ENCODE measurements at places on chromosomes 11 and 22.

- no peak for DNase-seq
These were observed 20.1 kb downstream of the ZBTB16 start for GRCh38 chr11:114079511-114080065.

DNA sequence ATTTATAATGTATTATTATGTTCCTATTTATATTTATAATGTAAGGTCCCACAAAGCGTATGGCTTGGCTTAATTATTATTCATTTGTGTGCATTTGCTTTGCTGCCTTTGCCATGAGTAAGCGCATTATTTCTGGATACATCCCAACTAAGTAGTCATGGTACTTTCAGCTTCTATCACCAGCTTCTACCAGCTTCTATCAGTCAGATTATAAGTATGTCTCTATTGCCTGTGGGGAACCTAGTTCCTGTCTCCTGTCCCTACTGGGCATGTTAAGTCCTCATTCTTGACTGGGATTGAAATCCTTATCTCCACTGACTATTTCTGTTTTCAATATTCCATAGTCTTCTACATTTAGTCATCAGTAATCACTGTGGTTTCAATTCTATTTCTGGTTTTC is 33.5 kb upstream of the OR10W1 start:
- peak; percentile 75 for DNase-seq

GRCh38 chr11:15911377-15912044 is 444.8 kb downstream of the SOX6 start:
- DNase-seq = no peak

DNA sequence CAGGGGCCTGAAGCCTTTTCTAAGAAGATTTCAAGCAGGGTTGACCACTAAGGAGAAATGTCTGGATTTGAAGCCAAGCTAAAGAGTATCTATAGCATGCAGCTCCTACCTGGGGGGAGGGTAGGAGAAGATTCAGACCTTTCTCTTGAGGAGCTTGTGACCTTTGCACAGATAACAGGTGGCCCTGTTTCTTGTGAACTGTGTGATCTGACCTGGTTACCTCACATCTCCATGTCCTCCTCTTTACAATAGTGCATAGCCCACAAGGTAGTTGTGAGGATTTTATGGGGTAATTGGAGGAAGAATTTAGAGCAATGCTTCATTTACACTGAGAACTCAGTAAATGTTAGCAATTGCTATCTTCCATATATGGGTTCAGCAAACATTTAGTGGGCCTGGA is 310.1 kb downstream of the TMEM135 start:
- DNase-seq = no peak

GRCh38 chr22:38798496-38798895 is 4.6 kb upstream of the DNAL4 start:
- no peak for DNase-seq

- DNase-seq = no peak
These were observed 77.5 kb downstream of the PPFIBP2 start for GRCh38 chr11:7591107-7591894.

- no peak for DNase-seq
These were observed 136.8 kb downstream of the PKNOX2 start for GRCh38 chr11:125301346-125301745.

- no peak for DNase-seq
These were observed 14.8 kb downstream of the ARFGAP2 start for GRCh38 chr11:47161890-47162289.

GRCh38 chr22:36562261-36562835 is 33.4 kb upstream of the EIF3D start:
- peak; percentile 35 for DNase-seq

DNA sequence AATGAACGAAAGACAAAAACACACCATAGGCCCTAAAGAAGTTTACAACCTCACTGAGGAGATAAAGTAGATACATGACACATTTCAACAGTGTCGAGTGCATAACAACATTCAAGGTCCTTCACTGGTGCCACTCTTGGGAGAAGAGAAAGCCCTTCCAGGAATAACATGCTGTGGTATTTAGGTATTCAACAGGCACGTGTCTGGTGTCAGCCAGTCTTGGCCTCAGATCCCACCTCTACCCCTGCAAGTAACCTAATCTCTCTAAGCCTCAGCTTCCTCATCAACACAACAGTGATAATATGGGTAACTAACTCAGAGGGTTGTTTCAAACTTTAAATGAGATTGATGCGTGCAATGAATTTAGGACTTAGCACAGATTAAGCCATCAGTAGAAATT is 235.0 kb upstream of the ZC3H12C start:
- no peak for DNase-seq

DNA sequence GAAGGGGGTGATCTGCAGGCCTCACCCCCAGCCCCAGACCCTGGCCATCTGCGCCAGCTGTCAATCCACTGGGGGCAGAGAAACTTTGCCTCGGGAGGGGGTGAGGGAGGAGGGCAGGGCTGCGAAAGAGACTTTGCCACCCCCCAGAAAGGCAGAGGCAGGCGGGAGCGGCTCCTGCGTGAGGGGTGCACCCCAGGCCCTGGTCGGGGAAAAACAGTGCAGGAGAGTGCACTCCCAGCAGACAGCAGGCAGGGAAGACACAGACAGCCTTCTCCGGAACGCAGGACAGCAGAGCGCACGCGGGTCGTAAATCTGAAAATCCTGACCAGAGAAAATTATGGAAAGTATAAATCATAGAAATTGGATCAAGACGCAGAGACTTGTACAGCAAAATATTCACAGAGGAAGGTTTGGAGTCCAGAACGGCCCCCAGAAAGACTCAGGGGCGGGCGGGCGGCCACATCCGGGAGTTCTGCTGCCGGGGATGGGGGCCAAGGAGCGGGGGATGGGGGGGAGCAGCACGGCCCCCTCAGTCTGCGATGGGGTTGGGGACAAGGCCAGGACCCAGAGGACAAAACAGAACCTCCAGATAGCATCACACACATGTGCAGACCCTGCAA is 8.0 kb upstream of the MRPL23 start:
- no peak for DNase-seq

DNA sequence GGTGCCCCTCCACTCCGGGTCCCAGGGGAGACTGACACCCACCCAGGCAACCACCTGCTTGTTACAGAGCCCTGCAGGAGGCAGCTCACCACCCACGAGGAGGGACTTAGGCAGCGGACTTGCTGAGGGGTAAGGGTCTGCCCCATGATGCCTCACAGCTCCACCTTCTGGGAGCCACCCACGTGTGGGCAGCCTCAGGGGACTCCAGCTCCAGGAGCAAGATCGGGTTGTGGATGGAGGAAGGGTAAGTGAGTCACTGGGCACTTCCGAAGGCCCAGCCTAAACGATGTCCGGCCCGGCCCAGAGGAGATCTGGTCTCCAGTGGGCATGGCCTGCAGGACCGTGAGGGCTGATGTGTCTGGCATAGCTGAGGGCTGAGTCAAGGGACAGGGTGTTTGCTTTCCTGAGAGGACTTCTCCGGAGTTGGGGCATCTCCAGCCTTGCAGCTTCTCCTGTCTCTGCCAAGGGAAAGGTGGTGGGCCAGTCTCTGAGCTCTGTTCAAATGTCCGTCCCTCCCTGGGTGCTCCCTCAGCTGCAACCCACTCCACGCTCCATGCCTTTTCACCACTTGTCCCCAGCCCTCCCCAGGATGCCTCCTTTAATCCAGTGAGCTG is 32.3 kb upstream of the P2RY2 start:
- DNase-seq = peak; percentile 42

GRCh38 chr11:122007601-122008071 is 108.4 kb downstream of the BLID start:
- DNase-seq = no peak

DNA sequence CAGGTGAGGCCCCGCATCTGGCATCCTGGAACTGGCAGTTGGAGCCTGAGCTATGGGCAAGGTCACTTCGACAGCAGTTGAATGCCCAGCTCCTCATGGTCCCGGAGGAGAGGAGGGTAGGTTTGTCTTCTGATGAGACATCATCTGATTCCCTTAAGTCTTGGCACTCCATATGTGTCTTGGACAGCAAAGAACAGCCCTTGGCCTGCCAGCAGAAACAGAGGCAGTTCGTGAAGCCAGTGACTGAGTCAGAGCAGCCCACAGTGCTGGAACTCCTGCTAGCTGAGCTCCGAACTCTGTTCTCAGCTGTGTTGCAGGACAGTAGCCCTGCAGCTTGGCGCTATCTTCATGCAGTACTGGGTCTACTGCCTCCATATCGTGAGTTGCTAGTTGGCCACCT is 1.0 kb downstream of the DNHD1 start:
- no peak for DNase-seq

- no peak for DNase-seq
These were observed 62.6 kb upstream of the SLC6A5 start for GRCh38 chr11:20536784-20537183.

DNA sequence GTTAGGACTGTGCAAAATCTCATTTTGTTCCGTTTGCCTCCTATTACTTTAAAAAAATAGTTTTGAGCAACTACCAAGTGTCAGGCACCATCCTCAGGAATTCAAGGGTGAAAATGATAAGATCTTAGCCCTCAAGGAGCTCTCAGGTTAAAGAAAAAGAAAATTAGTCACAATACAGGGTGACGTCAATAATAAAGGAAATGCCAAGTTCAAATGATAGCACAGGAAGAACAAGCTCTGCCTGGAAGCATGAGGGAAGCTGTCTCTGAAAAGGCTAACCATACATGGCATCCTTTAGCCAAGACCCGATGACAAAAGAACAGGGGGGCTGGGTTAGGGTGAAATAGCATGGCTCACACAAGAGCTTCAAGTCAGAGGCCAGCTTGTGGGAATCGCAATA is 11.1 kb upstream of the MPZL2 start:
- DNase-seq = no peak

DNA sequence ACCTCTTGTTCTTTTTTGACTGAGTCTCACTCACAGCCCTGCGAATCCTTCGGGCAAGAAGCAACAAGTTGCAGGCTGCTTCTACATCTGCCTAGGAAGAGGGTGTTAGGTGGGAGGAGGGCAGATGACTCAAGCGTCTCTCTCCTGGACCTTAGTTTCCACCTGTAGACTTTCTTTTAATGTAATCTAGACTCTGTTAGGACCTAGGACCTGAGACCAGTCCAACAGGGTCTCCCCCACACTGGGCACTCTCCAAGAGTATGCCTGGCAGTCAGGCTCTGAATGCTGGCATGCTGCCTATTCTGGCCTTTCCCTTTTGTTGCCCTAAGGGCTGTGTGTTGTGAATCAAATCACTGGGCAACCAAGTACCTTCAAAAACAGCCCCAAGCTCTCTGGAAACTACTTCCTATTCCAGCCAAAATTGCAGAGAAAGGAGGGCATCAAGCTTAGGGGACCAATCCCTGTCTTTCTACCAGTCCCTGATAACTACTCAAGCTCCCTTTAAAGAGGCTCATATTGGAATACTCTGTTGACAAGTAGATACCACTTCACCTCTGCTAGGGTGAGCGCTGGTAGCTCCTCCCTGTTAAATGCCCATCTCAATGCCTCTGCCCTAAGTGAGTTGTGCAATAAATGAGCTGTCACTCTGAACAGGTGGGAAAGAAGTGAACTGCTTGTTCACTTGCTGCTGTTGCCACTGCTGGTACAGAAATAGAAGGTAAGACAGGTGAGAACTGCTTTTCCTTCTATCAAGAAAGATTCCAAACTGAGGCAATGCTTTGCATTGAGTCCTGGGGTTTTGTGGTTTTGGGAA is at the start of gene BBOX1:
BBOX1 (plus strand) TSS at position 514 of the 814 bp plus-strand sequence. CDS start 14,616 bp downstream, outside the sequence.
- DNase-seq = no peak

- DNase-seq = no peak
These were observed 6.3 kb downstream of the HRAS start for GRCh38 chr11:528815-529727.

GRCh38 chr11:118058311-118059245 is 18.3 kb upstream of the TMPRSS4 start:
- no peak for DNase-seq

DNA sequence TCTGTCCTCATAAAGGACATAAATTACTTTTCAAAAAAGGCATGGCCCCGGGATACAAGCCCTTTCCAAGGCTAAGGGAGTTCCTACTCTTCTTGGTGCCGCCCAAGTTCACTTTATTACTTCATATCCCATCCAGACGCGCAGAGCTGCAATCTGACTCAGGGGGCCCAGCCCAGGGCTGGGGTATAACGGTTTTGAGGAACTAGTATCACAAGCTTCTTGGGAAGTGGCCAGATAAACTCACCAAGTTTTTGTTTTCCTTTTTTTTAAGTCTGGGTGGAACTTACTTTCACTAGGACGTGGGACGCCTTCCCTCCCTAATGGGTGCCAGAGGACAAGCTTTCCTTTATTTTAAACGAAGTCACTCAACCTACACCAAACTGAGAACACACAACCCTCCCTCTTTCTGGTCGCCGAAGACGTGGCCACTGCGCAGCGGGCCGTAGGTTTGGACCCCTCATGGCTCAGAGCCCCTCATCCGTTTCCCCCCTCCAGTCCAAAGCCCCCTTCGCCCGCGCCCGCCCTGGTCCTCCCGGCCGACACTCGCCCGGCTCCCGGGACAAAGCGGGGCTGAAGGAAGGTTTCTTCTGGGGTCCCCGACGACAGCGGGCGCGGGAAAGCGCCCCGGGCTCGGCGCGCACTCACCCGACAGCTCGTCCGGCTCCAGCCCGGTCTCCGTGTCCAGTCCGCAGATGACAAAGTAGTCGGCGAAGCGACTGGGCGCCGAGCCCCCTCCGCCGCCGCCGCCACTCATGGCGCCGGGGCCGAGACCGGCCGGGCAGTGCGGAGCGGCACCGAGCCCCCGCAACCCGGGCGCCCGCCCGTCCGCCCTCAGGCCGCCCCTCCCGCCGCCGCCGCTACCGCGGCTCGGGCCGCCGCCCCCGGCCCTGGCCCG is 587 bp downstream of the DENND5A start:
- DNase-seq = peak; percentile 71

DNA sequence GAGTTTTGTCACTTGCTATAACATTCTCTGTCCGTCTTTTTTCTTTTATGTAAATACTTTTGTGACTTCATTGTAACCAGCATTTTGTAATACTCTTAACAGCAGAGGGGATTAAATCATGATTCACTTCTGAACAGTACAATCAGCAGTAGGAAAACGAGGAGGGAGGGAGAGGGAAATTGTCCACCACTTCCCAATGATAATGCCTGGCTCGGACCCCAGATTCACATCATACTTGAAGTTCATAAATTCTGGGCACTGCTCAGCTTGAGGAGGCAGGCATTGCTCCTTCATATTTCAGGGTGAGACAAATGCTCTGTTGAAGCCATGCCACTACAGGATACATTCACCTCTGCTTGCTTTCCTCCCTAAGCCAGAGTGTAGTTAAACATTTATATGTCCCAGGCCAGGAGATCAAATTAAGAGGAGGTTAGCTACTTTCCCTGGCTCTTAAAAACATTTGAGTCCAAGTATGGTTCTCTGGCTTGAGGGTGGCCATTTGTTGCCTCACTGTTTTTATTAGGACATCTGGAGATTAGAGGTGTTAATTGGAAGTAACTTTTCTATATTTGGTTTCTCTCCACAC is 129.0 kb upstream of the LDLRAD3 start:
- no peak for DNase-seq
